ENCODE measurements at places on chromosomes 16 and 17. TPM values are rescaled to one million over a fixed set of nuclear protein-coding genes. Genes with fewer than 3 reads are reported as not detected.

DNA sequence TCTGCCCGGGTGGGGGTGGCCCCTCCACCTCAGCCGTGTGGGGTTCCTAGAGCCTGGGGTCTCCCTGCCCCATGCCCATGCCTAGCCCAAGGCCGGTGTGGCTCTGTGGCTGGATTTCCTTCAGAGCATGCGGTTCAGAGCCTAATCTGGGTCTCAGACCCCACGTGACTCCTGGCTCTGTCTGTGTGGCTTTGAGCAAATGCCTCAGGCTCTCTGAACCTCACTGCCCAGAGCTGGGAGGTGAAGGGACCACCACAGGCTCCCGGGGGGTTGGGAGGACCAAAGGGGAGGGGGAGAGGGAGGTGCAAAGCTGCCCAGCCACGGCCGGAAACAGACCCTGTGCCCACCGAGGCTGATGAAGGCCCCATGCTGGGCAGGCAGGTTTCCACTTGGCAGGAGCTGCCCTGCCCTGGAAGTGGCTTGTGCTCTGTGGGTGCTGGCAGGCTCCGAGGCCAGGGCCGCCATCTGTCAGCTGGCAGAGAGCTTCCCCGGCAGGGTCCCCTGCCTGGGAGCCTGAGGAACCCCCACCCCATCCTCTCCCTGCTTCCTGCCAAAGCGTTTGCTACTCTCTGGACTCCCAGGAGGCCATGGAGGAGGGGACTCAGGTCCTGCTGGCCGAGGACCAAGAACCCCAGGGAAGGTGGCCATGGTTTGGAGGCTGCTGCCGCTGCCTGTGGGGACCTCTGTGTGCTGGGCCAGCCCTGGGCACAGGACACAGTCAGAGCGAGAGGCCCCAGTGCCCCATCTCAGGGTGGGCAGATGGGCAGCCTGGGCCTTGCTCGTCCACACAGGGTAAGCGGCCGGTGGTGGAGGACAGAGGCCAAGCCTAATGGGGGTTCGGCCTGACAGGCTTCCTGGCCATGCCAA is 4.0 kb downstream of the CDH15 start:
- DNase-seq, result no peak

DNA sequence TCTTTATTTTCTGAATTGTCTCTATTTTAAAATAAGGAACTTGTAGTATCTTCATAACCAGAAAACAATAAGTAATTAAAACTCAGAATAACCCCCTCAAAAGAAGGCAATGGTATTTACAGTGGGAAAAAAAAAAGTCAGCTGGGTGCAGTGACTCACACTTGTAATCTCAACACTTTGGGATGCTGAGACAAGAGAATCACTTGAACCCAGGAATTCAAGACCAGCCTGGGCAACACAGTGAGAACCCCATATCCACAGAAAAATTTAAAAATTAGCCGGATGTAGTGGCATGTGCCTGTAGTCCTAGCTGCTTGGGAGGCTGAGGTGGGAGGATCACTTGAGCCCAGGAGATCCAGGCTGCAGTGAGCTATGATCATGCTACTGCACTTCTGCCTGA is 33.5 kb downstream of the ADAM11 start:
- DNase-seq, result no peak

GRCh38 chr17:53633856-53634255 is 188.9 kb upstream of the KIF2B start:
- no peak for DNase-seq

DNA sequence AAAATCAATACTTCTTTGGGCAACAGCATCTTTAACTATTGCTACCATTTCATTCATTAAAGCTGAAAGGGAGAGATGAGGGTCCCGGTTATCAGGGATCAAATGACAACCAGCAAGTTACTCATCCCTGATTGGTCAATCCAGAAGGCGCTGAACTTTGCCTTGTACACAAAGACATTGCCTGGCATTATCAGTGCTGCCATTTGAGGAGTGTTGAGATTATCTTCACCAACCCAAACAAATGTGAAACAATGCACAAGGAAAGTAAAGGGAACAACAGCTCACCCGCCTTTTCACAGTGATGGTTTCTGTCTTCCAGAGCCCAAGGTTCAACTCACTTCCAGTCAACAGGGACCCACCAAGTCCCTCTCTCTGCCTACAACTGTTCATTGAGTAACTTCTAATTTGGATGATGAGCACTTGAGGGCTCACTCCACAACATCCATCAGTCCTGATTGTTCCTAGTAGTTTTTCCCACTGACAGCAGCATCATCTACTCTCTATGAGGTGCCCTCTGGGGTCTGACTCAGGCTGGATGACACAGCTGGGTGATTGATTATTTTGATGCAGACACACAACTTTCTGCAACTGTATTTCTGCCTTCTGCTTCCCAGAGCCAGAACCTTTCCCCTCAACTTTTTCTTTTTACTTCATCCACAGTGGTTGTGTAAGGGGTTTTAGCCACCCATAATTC is 32.0 kb downstream of the LYRM9 start:
- no peak for DNase-seq

- DNase-seq, result no peak
Observed at GRCh38 chr16:56606476-56607108, 1.8 kb upstream of the MT2A start.

TGFB1I1 gene
- polyA plus RNA-seq, result 0.44 TPM

DNA sequence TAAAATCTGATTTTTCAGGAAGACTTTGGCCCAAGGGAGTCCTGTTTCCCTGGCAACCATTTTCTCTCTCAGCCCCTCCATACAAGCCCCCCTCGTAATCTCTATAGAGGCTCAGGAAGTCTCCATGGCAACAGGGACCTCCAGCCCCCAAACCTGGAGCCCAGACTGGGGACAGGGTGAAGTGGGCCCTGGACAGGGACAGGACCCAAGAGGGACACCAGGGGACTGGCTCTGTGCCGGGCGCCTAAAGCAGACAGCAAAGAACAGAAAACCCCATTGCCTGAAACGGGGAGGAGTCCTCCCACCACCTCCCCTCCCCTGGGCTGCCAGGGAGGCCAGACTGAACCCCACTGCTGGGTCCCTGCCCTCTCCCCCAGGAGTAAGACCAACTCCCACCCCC is 40.6 kb downstream of the CPNE2 start:
- DNase-seq, result no peak

GRCh38 chr16:22092143-22092933 is at the start of gene VWA3A:
Gene VWA3A (plus strand): TSS chr16:22092541. CDS start chr16:22092638, 97 bp downstream.
- DNase-seq, result no peak

LRRC36 gene
- not detected for polyA plus RNA-seq

DNA sequence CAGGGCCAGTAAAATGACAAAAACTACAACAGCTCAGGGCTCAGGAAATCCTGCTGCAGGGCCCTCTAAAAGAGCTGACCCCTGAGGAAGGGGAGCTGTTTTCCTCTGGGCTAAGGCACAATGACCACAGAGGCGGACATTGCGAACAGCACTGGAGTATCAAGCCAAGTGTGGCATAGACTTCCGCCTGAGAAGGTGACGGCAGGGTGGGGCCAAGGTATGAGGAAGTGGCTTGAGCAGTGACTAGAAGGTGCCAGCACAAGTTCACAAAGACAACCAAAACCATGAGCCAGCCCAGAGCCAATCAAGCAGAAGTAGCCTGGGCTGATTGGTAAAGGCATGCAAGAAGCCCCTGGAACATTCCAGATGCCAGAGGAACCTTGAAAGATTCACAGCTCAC is 13.9 kb downstream of the ERN2 start:
- DNase-seq, result no peak

PRSS33 gene
- polyA plus RNA-seq, result not detected

GRCh38 chr17:82438401-82439193 is 12.0 kb downstream of the CYBC1 start:
- no peak for DNase-seq

FLII gene
- 198 TPM for polyA plus RNA-seq

DNA sequence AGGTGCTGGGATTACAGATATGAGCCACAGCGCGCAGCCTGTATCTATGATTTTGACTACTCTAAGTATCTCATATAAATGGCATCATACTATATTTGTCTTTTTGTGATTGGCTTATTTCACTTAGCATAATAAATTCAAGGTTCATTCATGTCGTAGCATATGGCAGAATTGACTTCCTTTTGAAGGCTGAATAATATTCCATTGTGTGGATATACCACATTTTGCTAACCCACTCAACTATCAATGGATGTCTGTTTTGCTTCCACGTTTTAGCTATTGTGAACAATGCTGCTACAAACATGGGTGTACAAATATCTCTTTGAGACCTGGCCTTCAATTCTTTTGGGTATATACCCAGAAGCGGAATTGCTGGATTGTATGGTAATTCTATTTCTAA is 10.1 kb downstream of the PLXDC1 start:
- DNase-seq, result no peak

KRT31 gene
- polyA plus RNA-seq, result not detected

DNA sequence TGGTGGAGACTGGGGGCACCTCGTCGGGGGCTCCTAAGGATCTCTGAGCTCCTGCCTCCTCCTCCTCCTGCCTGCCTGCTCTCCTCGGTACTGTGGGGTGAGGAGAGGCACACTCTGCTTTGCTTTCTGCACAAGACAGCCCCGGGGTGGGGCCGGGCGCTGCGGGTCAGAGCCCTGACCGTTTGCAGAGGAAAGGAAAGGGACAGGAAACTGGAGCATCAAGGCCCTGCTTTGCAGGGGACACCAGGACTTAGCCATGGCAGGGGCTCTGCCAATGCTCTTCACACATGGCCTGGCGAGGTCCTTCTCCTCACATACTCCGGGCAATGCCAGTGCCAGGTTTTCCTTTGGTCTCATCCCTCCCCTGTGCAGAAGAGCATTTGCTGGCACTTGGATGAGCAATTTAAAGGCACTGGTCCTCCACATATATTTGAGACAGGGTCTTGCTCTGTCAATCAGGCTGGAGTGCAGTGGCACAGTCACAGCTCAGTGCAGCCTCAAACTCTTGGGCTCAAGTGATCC is 23.8 kb upstream of the DOC2B start:
- DNase-seq, result no peak

GRCh38 chr17:45287526-45288500 is 25.9 kb upstream of the SPATA32 start:
- DNase-seq, result no peak

TIMP2 gene
- polyA plus RNA-seq, result 0.23 TPM

VMP1 gene
- polyA plus RNA-seq, result 42.0 TPM

DNA sequence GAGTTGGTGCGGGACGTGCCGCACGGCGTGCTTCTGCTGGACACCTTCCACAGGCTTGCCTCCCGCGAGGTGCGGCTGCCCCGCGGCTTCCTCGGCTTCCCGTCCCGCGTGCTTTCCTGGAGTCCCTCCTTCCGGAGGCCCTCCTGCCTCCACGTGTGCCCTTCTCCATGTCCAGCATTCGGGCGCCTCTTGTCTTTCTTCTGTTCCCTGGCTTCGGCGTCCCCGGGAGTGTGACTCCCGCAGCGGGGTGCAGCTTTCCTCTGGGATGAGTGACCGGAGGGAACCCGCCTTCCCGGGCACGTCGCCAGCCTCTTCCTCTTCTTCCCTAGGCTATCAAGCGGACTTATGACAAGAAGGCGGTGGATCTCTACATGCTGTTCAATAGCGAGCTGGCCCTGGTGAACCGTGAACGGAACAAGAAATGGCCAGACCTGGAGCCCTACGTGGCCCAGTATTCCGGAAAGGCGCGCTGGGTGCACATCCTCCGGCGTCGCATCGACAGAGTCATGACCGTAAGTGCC is 23.0 kb downstream of the DNAH2 start:
- no peak for DNase-seq

GRCh38 chr16:85393674-85394451 is 219.3 kb upstream of the GSE1 start:
- peak; percentile 73 for DNase-seq

DNA sequence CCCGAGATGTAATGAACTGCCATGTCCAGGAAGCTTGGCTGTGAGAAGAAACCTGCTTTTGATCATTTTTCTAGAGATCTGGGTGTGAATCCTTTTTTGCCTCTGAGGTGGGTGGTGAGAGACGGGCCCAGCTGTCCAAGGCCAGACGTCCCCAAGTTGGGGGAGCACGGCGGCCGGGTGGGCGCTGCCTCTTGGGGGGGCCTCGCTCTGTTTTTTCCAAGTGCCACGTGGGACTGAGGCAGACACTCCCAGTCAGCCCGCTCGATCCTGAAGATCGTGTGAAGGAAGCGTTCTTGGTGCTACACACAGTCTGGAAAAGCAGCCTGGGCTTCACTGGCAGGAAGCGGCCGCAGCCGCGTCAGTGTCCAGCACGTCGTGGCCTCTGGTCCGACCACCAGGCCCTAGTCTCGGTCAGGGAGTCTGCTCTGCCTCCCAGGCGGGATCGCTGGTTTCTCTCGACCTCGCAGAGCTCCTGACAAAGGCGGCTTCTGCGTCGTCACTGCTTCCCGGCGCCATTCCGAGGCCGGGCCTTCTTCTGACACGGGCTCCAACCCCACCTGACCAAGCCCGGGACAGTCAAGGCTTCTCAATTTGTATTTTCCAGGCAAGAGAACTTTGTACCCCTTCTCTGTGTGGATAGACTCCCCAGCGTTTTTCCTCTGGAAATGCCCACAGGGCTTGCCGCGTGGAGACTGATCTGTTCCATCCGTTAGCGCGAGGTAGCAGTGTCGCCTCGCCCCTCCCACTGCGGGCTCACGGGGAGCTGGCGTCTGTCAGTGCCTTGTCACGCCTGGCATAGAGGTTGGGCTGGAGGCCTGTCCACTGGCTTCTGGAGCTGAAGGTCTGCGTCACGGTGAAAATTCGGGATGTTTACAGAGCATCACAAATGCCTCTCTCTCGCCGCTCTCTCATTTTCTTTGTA is 12.4 kb downstream of the PRSS27 start:
- DNase-seq, result no peak

CAPNS2 gene
- polyA plus RNA-seq, result not detected

DNA sequence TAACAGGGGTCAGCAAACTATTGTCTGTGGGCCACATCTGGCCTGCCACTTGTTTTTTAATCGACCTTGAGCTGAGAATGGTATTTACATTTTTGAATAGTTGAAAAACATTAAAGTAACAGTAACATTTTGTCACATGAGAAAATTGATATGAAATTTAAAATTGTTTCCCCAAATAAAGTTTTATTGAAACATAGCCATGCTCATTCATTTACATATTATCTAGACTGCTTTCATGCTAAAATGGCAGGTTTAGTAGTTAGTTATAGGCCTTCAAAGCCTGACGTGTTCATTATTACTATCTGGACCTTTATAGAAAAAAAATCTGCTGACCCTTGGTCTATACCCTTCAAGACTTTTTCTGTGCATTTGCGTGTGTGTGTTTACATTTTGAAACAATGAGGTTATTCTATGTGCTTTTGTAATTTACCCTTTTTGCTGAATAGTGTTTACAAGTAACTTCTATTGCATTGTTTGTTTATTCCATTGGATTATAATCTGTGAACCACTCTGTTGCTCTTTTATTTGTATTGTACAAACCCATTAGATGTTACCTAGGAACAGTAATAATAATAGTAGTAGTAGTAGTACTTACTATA is 37.1 kb downstream of the FTO start:
- no peak for DNase-seq

TMEM238L gene
- polyA plus RNA-seq, result not detected

GRCh38 chr17:17784657-17785267 is 52.0 kb downstream of the SREBF1 start:
- peak; percentile 36 for DNase-seq

TBC1D28 gene
- not detected for polyA plus RNA-seq

DNA sequence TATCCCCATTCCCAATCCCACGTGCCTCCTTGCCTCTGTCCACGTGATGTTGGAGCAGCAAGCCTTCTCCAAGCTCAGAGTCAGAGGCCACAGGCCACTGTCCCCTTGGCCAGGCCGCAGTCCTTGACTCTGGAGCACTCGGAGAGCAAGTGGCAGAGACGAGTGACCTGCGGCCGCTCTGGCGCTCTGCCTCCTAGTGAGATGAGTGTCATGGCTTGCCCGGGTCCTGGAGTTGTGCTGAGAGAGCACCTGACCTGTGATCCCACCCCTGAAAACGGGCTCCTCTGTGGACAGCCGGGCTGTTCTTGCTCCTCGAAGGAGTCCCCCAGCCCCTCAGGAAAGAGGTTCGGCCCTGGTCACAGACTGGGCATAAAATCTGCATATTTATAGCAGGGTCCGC is 10.0 kb upstream of the FASN start:
- no peak for DNase-seq

FOXC2 gene
- not detected for polyA plus RNA-seq

FNDC8 gene
- not detected for polyA plus RNA-seq

Data from naive thymus-derived CD4-positive, alpha-beta T cell (primary cell).